Activated CD8-positive, alpha-beta memory T cell treated with anti-CD3 and anti-CD28 coated beads for 48 hours (primary cell): ENCODE measurements at places on chromosomes 11 and 22.

GRCh38 chr11:1222491-1223345, at the start of gene MUC5B:
TSS of gene MUC5B (plus strand) at chr11:1223066. CDS start at chr11:1223124, 58 bp downstream.
- no peak for DNase-seq

- no peak for DNase-seq
Observed at GRCh38 chr11:84261707-84262106, 975.5 kb upstream of the CCDC90B start.

DNA sequence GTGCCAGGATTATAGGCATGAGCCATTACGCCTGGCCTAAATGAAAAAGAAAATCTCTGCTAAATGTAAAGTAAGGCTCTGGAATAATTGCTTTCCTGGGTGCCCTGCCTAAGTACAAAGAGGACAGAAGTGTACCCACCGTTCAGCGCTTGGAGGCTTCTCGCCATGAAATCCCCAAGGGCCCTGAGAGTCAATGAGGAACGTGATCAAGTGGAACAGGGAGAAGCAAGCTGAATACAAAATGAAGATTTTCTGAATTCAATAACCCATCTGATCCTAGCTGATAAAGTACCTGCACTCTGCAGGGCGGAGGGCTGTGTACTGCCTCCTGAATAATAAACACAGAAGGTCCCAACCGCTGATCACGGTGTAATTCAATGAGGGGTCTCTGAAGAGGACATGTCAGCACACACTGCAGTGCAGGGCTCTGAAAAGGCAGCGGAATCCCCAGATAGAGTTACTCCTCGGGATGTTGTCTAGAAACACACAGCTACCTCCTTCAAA, 97.7 kb downstream of the ABTB2 start:
- no peak for DNase-seq

- no peak for DNase-seq
Observed at GRCh38 chr11:111362887-111363411, 16.1 kb downstream of the POU2AF1 start.

DNA sequence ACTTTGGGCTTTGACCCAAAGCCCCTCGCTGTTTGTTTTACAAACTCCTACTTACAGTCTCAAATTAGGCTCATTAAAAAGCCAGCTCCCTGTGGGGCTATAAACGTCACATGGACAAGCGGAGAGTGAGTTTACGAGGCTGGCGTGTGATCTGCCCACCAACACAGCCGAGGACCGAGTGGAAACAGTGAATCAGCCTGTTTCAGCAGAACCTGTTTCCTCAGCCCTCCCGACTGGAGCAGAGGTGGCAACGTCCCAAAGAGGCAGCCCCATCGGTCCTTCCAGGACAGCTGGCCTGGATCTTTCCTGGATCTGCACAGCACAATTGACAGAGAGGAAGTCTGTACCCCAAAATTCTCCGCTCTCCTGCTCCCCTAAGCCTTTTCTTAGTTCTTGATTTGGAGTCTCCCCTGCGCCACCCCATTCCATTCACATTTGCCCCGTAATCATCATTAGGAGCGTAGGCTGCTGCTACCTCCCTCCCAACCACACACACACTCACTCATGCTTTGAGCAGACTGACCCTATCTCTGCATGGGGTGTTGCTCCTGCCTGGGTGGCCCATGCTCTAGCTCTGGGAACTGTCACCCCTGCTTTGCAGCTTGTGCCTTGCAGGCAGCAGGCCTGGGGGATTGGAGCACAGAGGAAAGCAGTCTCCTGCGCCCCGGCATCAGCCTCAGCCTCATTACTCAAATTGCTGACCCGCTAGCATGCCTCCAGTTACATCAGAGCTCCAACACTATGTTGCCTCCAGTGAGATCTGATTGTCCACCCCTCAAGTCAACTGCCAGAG, 117.8 kb downstream of the NAT10 start:
- no peak for DNase-seq

DNA sequence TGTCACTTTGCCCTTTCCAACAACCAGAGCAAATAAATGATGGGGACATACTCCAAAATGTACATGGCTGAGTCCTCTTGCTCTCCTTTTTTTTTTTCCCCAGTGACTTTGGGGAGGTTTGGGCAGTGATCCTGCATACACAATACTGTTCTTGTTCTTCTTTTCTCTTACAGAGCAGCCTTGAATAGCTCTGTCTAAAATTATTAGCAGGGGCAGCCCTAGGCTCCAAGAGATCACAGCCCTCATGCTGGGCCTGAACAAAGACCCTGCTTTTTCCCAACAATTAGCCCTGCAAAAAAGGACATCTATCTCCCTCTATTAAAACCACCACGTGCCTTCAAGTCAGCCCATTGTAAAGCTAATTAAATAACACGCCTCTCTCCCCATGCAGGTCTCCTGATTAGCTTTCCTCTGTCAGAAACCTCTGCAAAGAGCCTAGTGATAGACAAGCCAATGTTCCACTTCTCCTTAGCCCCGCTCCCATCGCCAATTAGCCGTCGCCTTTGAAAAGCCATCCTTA, 54.7 kb downstream of the ETS1 start:
- no peak for DNase-seq
